ENCODE measurements at places on chromosomes 1 and 21.

DNA sequence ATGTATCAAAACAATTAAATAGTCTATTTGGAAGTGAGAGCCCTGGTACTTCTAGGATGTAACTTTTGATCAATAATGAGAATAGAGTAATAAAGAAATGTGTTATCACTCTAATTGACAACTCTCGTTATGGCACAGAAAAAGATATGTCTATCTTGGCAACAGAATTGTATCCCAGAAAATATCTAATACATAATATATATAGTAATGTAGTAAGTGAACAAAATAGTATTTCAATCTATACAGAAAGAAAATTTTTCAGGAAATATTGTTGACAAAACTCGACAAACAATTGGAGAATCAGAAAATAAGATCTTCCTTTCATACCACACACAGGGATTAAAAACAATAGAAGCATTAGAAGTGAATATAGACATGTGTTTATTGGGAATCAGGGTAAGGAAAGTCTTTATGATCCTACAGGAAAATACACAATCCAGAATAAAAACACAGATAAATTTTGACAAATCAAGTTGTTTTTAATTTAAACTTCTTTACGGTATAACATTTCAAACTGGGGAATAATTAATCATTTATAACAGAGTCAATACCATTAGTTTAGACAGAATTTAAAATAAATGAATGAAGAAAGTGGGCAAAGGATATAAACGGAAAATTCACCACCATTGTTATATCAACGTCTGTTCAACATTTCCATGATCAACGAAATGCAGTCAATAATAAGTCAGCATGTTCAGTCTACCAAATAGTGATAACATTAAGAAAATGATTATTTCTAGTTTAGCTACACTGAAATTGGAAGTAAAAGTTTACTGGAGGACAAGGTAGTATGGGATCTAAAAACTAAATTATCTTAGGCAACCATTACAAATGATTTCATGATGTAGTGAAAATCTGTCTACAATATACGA is 1526.5 kb upstream of the TPTE start:
- no peak for DNase-seq

GRCh38 chr1:109477821-109478220 is 5.9 kb upstream of the ATXN7L2 start:
- no peak for DNase-seq

DNA sequence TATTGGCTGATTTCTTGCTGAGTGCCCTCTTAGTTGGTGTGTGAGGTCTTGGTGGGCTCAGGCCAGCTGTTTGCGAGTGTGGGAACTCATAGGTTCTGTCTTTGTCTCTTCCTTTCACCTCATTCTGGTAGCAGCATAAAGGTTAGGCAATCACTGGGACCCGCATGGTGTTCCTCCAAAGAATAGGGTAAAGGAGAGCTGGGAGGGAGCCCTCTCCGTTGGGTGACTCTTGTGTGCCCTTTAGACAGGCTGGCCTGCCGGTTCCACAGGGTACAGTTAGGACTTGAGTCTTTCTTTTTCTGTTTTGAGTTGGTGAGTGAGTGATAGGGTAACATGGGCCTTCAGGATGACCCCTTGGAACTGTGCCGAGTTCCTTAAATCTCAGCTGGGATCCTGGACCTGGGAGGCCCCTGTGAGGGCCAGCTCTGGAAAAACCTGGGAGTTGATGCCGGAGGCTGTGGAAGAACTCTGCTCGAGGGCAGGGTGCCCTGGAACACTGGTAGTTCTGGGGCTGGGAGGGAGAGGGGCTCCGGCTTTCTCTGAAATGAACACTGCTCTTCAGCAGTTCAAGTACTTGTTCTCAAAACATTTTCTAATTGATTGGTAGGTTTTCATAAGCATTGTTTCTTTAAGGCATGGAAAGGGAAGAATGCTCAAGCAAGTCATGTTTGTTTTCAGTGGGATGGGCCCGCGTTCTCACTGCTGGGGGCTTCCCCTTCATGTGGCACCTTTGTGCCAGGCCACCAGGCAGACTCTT is 2.1 kb upstream of the THAP3 start:
- no peak for DNase-seq

DNA sequence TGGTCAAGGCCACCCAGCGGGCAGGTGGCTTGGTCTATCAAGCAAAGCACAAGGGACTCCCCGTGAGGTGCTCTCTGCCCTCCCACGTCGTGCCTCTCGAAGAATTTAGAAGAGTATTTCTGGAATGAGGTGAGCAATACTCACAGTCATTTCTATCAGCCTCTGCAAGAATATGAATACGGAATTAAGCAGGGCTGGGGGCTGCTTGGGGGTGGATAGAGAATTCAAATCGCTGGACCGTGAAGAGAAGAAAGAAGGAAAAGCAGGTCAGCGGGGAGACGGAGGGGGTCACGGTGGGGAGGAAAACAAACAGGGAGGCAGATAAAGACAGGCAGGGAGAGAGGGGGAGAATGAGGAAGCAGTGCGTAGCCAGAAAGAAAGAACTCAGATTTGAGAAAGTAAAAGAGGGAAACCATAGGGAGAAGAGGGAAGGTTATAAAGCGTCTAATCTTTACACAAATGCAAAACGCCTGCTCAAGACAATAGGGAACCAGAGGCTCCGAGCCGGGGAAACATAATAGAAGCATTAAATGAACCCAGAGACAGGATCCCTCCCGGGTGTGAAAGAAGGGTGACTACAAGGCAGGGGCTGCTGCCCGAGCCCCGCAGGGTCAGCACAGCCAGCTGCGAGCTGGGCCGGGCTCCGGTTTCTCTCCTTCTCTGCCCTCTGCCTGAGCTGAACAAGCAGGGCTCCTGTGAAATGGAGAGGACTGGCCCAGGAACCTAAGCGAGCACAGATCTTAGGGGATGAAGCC is 2.1 kb upstream of the EDN2 start:
- DNase-seq = no peak

GRCh38 chr1:2556277-2556677 is at the start of gene TNFRSF14:
TSS of gene TNFRSF14 (plus strand) at chr1:2556371. CDS start at chr1:2556665, 294 bp downstream.
- DNase-seq = peak; percentile 18

DNA sequence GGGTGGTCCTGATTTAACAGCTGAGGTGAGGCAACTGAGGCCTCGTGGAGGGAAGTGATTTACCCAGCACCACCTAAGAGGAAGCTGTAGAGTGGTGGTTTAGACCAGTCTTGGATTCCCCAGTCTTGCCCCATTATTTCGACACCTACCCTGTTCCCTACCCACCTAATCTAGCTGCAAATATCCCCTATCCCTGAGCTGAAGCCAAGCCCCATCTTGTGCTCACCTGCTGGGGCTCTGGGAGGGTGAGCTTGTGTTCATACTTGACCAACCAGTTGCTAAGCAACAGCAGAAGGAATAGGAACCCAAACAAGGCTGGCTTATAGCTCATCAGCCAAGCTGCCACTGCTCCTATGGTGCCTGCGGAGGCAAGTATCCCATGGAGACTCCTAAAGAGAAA is 2.0 kb downstream of the TEX46 start:
- DNase-seq = no peak

- peak; percentile 19 for DNase-seq
Observed at GRCh38 chr1:147072482-147073432, 99.5 kb downstream of the PRKAB2 start.

DNA sequence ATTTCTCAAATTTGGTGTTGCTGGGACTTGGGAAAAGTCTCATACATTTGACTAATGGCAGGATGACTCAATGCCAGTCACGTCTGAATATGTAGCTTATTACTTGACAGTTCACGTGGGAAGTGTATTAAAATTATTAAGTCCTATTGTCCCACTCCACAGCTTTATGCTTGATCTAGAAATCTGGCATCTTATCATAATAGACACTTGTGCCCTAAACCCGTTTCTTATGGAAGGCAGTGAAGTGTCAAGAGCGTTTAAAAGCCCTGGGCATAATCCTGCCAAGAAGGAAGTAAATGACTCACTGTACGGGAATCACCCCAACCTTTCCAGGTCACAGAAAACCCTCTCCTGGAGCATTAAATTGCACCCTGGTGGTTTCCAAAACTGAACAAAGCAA is 207.4 kb downstream of the APP start:
- DNase-seq = no peak

GRCh38 chr21:25350056-25350455 is 257.2 kb downstream of the MRPL39 start:
- no peak for DNase-seq

- DNase-seq = no peak
Observed at GRCh38 chr1:202639500-202639899, 70.8 kb downstream of the SYT2 start.

GRCh38 chr1:175157200-175157599 is 35.4 kb downstream of the KIAA0040 start:
- DNase-seq = no peak

GRCh38 chr1:224851848-224852261 is 77.6 kb upstream of the DNAH14 start:
- DNase-seq = no peak

- DNase-seq = peak; percentile 33
Observed at GRCh38 chr21:41207401-41208375, 39.7 kb downstream of the BACE2 start.

DNA sequence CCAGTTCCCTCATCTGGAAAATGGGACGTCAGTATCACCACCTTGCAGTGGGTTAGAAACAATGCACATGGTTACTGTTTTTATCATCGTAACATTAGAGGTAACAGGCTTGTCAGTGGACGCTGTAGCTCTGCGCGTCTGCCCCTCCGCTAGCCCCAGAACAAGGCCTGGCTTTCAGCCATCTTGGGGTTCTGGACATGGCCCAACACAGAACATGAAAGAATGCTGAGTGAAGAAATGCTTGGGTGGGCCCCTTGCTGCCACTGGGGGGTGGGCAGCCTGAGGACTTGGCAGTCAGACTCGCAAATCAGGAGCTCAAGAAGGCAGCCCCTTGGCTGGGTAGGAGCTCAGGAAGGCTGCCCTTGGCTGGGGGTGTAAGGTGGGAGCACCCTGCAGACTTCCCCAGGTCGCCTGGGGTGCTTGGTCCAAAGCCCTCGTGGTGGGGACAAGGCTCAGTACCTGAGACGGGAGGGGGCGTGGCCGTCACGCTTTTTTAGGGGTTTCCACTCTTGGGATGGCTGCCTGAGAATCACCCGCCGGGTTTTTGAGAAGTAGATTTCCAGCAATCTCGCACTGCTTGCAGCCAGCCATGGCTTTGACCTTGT is 51.7 kb downstream of the SLC37A1 start:
- DNase-seq = no peak

- DNase-seq = no peak
Observed at GRCh38 chr1:91556556-91556955, 55.9 kb downstream of the CDC7 start.

GRCh38 chr21:41897047-41897669 is 18.0 kb upstream of the PRDM15 start:
- no peak for DNase-seq

DNA sequence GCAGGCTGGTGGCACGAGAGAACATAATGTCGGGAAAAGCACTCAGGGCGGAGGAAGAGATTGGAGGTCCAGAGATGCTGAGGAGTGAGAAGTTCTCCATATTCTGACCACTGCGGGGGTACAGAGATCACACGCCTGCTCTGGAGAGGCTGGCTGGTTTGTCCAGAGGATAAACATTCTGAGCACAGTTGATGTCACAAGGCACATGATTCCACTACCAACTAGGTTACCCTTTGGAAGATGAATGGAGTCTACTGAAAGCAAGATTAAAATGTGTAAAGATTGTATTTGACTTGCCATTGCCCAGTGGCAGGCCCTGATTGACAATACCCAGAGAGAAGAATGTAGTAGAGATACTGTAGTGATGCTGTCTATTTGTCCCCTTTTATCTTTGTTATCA is at the start of gene SPATA46:
SPATA46 (minus strand) TSS at position 164 of the 400 bp plus-strand sequence; CDS start at position 100, 64 bp downstream.
- DNase-seq = no peak

- DNase-seq = no peak
Observed at GRCh38 chr1:25445993-25446538, 15.4 kb downstream of the MACO1 start.

GRCh38 chr1:85378534-85378933 is 86.4 kb downstream of the DDAH1 start:
- DNase-seq = no peak

DNA sequence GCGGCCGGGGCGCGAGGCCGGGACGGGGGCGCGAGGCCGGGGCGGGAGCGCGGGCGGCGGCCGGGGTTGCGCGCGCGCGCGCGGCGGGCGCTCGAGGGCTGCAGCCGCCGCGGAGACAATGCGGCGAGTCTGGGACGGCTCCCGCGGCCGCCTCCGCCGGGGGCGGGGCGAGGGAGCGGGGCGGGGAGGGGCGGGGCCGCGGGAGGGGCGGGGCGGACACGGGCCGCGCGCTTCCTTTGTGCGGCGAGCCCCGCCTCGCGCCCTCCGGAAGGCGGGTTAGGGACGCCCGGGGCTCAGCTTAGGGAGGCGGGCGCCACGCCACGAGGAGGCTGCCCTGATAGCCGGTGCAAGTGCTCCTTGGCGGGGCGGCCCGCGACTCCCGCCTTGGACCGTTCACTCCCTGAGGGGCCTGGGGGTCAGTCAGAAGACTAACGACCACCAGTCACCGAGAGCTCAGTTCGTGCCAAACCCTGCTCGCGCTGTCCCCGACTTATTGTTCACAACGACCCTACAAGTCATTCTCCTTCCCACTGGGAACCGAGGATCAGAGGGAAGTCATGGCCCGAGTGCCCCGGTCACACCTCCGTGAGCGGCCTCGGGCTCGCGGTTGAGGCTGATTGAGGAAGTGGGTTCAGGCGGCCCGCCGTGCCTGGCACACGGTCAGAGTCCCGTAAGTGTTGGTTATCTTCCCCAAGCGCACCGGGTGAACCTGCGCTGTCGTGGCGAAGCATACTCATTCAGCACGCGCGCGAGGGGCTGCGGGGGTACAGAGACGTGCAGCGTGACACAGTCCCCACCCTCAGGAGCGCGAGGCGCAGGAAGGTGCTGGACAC is 29.1 kb upstream of the A3GALT2 start:
- DNase-seq = peak; percentile 89

GRCh38 chr1:151715726-151716404 is 738 bp downstream of the CELF3 start:
- DNase-seq = no peak

GRCh38 chr1:245156041-245156735 is 1.4 kb downstream of the KIF26B start:
- DNase-seq = peak; percentile 48

DNA sequence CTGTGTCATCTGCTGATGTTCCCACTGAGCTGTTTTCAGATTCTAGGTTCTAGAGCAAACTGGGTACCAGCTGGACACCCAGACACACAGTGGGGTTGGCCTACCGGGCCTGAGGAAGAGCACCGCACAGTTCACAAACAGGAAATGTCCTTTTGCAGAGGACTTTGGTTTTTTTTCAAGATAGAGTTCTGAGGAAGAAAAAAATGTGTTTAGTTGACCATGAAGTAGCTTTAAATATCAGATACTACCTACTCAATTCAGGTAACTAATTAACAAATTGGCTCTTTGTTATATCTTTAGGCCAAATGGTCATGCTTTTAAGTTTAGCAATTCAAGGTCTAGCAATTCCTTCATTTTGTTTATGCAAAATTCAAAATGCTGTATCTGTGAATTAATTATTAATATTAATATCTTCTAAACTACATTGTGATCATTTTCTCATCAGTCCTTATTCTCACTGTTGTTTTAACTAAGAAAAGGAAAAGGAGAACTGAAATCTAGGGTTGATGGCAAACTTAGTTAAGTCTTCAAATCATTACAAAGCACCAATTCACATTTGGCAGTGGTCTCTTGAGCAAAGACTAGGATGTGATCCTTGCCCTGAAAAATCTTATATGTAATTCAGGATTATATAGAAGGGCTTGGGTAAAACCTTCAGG is 17.2 kb upstream of the NCF2 start:
- DNase-seq = no peak

All from globus pallidus (tissue), 1 donor.